ENCODE measurements at places on chromosomes 3 and 15. TPM values are rescaled to one million over a fixed set of nuclear protein-coding genes. Genes with fewer than 3 reads are reported as not detected.

GRCh38 chr3:182252802-182253201, 540.5 kb upstream of the ATP11B start:
- H3K27me3 ChIP-seq: no peaks in the 10 kb centered on the region
- no peak overlapping the region for H3K4me3 ChIP-seq
- DNase-seq: no peak
- no peaks in the 10 kb centered on the region for H3K4me1 ChIP-seq
- no peak overlapping the region for H3K27ac ChIP-seq
- H3K36me3 ChIP-seq: no peaks in the 10 kb centered on the region

DNA sequence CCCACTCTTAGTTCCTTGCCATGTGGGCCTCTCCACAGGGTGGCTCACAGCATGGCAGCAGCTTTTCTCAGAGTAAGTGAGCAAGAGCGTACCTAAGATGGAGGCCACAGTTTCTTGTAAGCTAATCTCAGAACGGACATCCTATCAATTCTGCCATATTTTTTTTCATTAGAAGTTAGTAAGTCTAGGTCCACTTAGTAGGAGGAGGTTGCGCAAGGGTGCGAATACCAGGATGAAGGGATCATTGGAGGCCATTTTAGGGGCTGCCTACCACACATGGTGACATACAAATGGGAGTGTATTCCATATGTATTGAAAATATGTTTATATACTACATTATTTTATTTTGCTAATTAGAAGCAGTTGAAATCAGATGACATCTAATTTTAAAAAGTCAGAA, 31.5 kb downstream of the NR1D2 start:
- no peak overlapping the region for H3K27ac ChIP-seq
- H3K4me1 ChIP-seq: no peaks in the 10 kb centered on the region
- DNase-seq: no peak
- peaks cover 8% of the 10 kb centered on the region for H3K36me3 ChIP-seq
- no peaks in the 10 kb centered on the region for H3K27me3 ChIP-seq

DNA sequence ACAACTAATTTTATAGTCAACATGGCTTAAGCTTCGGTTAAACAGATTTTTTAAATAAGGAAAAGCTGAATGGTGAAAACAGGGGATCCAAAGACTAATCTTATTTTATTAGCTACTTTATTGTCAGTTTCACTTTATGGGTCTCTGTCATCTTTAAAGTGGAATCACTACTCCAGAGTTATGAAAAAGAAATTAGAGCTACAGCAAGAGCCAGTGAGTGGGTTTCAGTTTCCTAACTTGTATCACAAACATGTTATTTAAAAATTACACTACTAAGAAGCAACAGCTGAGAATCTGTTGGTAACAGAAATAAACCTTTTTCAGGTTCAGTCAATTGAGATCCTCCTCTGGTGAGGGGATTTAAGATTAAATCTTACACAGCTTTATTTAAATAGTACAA, 10.0 kb downstream of the PHC3 start:
- peaks cover 14% of the 10 kb centered on the region for H3K4me1 ChIP-seq
- H3K27ac ChIP-seq: no peak overlapping the region
- no peaks in the 10 kb centered on the region for H3K27me3 ChIP-seq
- DNase-seq: no peak
- peaks cover 63% of the 10 kb centered on the region for H3K36me3 ChIP-seq
- no peak overlapping the region for H3K4me3 ChIP-seq

- H3K27ac ChIP-seq: no peak overlapping the region
- no peaks in the 10 kb centered on the region for H3K27me3 ChIP-seq
- peaks cover 32% of the 10 kb centered on the region for H3K36me3 ChIP-seq
These were observed 9.4 kb upstream of the CSPG5 start for GRCh38 chr3:47588053-47588452.

SLC38A3 gene
- 2.0 TPM for total RNA-seq

EPHA3 gene
- total RNA-seq: 24.1 TPM

FBXL22 gene
- total RNA-seq: 10.1 TPM

CD47 gene
- total RNA-seq: 51.3 TPM

THRB gene
- 22.8 TPM for total RNA-seq

- DNase-seq: no peak
- H3K4me3 ChIP-seq: no peak overlapping the region
- no peaks in the 10 kb centered on the region for H3K36me3 ChIP-seq
- H3K27me3 ChIP-seq: no peaks in the 10 kb centered on the region
- no peak overlapping the region for H3K27ac ChIP-seq
These were observed 8.8 kb upstream of the B3GNT5 start for GRCh38 chr3:183244219-183244618.

SLC15A2 gene
- total RNA-seq: 0.49 TPM

FANCD2OS gene
- not detected for total RNA-seq

GOLGA8S gene
- total RNA-seq: not detected
